Camera-type eye (tissue), 1 donor: ENCODE measurements at places on chromosomes 3 and 15. TPM values are rescaled to one million over a fixed set of nuclear protein-coding genes. Genes with fewer than 3 reads are reported as not detected.

RETNLB gene
- total RNA-seq = not detected

CCDC9B gene
- 8.4 TPM for total RNA-seq

RAB7A gene
- 75.9 TPM for total RNA-seq

PARP6 gene
- 71.6 TPM for total RNA-seq

GTF2E1 gene
- 20.3 TPM for total RNA-seq

CYP1A2 gene
- not detected for total RNA-seq

PAQR5 gene
- total RNA-seq = 3.1 TPM

MEX3B gene
- total RNA-seq = 22.9 TPM
